ENCODE measurements at places on chromosomes 1 and 21. TPM values are rescaled to one million over a fixed set of nuclear protein-coding genes. Genes with fewer than 3 reads are reported as not detected.

Gene PADI2
- 1.3 TPM for total RNA-seq

Gene RGS8
- total RNA-seq = not detected

Gene HAO2
- total RNA-seq = not detected

Gene PADI3
- total RNA-seq = not detected

Gene PLEKHA6
- 27.9 TPM for total RNA-seq

Gene CD1D
- 1.2 TPM for total RNA-seq

Gene MAP10
- 2.3 TPM for total RNA-seq

Gene PRDM16
- 12.9 TPM for total RNA-seq

Gene TMEM51
- total RNA-seq = 2.8 TPM

Gene S100A13
- 200 TPM for total RNA-seq

Gene SIM2
- total RNA-seq = 0.16 TPM

Gene PROX1
- total RNA-seq = 110 TPM

Gene KPRP
- not detected for total RNA-seq

Gene GBP1
- total RNA-seq = 6.2 TPM

Gene RHCE
- 0.57 TPM for total RNA-seq

Gene ACTL8
- not detected for total RNA-seq

Gene AMY2A
- total RNA-seq = not detected

Gene FAM72D
- not detected for total RNA-seq

Data from cardiac septum (tissue), 1 donor.